ENCODE measurements at places on chromosomes 5 and 9. TPM values are rescaled to one million over a fixed set of nuclear protein-coding genes. Genes with fewer than 3 reads are reported as not detected.

DNA sequence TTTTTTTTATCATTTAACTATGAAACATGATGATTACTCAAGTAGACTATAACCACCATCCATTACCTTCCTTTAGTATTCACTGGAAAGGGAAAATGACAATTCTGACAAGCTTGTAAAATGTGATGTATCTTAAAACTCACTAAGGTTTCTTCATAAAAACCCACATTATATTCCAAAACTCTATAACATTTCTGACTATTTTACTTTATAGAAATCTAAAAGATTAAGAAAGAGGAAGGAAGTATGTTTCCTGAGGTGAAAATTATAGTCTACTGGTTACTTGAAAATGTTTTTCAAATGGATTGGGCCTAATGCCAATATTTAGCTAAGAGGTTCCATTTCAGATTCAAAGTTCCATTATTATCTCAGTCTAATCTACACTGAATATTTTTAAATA lies 1982.2 kb upstream of the C9orf72 start:
- H3K27ac ChIP-seq = no peak overlapping the region
- no peaks in the 10 kb centered on the region for H3K4me1 ChIP-seq
- H3K4me3 ChIP-seq = no peak overlapping the region
- no peak for DNase-seq

DNA sequence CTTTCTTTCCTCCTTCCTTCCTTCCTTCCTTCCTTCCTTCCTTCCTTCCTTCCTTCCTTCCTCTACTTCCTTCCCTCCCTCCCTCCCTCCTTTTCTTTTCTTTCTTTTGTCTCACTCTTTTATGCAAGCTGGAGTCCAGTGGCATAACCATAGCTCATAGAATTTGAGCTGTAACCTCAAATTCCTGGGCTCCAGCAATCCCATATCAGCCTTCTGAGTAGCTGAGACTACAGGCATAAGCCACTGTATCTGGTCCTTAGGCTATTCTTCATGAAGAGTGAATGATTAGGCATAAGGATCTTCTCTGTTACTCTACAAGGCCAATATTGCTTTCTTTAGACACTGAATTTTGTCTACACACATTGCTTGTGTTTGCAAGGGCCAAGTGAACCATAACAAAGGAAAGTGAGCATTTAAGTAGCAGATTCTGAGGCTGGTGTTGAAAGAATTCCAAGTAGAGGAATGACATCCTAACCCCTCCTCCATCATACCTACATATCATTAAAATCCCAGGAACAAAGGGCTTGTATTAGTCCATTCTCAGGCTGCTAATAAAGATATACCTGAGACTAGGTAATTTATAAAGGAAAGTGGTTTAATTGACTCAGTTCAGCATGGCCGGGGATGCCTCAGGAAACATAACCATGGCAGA lies 293.2 kb downstream of the HCN1 start:
- no peak overlapping the region for H3K27ac ChIP-seq
- H3K27me3 ChIP-seq = no peaks in the 10 kb centered on the region
- DNase-seq = no peak

Gene PAEP
- polyA plus RNA-seq = not detected

- H3K27ac ChIP-seq = no peak overlapping the region
- no peaks in the 10 kb centered on the region for H3K4me1 ChIP-seq
- H3K27me3 ChIP-seq = no peaks in the 10 kb centered on the region
- no peak for DNase-seq
- H3K4me3 ChIP-seq = no peak overlapping the region
- no peaks in the 10 kb centered on the region for H3K36me3 ChIP-seq
Observed at GRCh38 chr5:111854186-111854585, 97.2 kb upstream of the NREP start.

DNA sequence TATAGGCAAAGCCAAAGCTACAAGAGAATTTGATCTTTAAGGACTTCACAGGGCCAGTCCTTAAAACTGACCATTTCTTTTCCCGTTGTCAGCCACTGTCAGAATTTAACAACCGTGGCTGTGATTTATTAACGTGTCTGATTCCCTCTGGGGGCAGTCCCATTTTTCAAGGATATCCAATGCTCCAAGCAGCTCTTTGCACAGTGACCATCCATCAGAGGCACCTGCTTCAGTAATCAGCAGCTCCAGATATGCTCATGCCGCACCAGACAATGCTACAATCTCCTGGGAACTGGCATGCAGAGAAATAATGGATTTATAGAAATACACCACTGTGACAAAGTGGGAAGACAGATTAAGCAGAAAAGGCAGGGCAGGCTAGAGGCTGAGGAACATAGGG lies 163.3 kb upstream of the PPP1R2B start:
- no peaks in the 10 kb centered on the region for H3K27me3 ChIP-seq
- H3K4me3 ChIP-seq = no peak overlapping the region
- H3K27ac ChIP-seq = no peak overlapping the region

DNA sequence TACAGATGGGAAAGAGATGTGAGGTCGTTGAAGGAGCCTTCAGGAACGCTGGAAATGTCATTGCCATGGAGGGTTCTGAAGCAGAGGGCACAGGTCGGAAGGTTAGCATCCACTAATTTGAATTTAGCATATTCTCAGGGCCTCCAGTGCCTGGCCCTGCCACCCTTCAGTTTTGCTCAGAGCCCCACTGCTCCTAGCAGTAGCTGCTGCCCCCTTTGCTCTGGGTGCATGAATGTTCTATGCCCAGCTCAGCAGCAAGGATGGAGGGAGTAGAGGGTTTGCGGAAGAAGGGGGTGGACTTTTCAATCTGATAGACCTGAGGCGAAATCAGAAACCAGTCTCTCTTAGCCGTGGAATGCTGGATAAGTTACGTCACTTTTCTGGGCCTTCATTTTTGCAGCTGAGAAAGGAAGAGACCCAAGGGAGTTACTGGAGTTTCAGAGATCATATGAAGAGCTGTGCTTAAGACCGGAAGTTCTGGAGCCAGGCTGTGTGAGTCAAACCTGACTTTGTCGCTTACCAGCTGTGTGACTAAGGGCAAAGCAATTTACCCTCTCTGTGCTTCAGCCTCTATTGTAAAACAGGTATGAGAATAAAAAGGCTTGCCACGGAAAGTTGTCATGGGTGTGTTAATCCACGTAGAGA lies 133.2 kb upstream of the PANK3 start:
- no peaks in the 10 kb centered on the region for H3K36me3 ChIP-seq
- H3K4me3 ChIP-seq = no peak overlapping the region
- no peak for DNase-seq
- H3K27ac ChIP-seq = no peak overlapping the region
- no peaks in the 10 kb centered on the region for H3K4me1 ChIP-seq

DNA sequence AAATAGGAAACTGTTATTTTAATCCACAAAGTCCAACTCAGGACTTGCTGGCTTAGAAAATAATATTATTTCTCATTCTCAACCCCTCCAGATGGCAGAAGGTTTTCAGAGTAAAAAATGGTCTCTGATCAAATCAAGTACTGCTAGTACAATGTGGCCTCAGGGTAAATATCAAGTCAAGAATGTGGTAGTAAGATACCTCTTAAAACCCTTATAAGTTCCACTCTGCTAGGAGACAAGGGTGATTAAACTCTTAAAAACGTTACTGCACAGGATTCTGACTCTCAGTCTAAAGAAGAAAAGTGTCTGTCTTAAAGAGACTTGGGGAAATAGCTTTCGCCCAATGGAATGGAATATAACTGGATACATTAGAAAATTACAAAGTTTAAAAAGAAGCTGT lies 120.8 kb upstream of the PDE4D start:
- no peaks in the 10 kb centered on the region for H3K36me3 ChIP-seq
- no peak for DNase-seq
- no peaks in the 10 kb centered on the region for H3K27me3 ChIP-seq
- H3K27ac ChIP-seq = no peak overlapping the region
- no peaks in the 10 kb centered on the region for H3K4me1 ChIP-seq
- H3K4me3 ChIP-seq = no peak overlapping the region

Gene LCN9
- not detected for polyA plus RNA-seq

DNA sequence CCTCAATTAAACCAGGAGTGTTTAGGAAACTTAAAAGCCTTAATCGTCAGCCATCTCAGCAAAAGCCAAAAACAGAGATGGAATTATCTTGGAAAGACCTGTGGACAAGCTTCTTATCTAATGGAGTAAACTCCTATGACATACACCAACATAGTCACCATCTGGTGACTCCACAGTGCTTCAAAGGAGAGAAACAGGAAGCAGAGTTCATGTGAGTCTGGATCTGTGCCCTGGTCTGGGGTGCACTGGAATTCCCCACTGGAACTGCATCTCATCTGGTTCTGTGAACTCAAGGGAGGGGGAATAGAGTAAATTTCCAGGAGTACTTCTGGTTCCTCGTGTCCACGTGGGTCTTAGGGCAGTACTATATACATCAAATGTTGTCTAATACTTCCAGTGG lies 36.3 kb upstream of the KCNN2 start:
- no peaks in the 10 kb centered on the region for H3K36me3 ChIP-seq
- no peaks in the 10 kb centered on the region for H3K27me3 ChIP-seq
- no peak for DNase-seq
- no peak overlapping the region for H3K27ac ChIP-seq
- no peaks in the 10 kb centered on the region for H3K4me1 ChIP-seq

Gene SLC36A2
- not detected for polyA plus RNA-seq

Data from naive thymus-derived CD4-positive, alpha-beta T cell (primary cell).